H7 (cell line): ENCODE measurements at places on chromosomes 2 and 18. TPM values are rescaled to one million over a fixed set of nuclear protein-coding genes. Genes with fewer than 3 reads are reported as not detected.

DNA sequence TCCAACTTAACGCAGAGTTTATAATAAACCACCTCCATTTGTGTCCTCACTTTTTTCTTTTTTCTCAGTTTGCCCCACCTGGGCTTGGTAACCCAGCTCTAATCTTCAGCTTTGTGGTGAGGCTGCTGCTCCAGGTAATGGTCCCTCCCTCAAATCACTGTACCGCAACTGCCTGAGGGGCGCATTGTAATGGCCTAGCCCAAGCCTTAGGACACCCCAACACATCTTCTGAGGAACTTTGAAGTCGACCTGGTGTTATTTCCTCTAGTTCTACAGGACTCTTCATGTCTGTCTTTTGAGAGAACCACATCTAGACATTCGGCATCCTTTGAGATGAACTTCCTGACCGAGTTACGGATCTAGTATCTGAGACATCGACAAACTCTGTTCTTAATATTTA lies 99.7 kb downstream of the PLEKHM3 start:
- no peak for DNase-seq

Gene RFX8
- total RNA-seq = 0.18 TPM in 1 of 2 replicates, not detected in the other

Gene SNRNP200
- 60.5 and 73.5 TPM in 2 replicates for total RNA-seq

- DNase-seq = no peak
Observed at GRCh38 chr2:233461481-233461891, 105.1 kb downstream of the USP40 start.

Gene EN1
- not detected in 2 replicates for total RNA-seq

Gene RBBP8
- 38.0 and 43.2 TPM in 2 replicates for total RNA-seq

Gene PCARE
- not detected in 2 replicates for total RNA-seq

GRCh38 chr2:194128810-194129209 lies 1528.2 kb upstream of the SLC39A10 start:
- DNase-seq = no peak

GRCh38 chr2:187362151-187362550 lies 85.9 kb downstream of the CALCRL start:
- no peak for DNase-seq

DNA sequence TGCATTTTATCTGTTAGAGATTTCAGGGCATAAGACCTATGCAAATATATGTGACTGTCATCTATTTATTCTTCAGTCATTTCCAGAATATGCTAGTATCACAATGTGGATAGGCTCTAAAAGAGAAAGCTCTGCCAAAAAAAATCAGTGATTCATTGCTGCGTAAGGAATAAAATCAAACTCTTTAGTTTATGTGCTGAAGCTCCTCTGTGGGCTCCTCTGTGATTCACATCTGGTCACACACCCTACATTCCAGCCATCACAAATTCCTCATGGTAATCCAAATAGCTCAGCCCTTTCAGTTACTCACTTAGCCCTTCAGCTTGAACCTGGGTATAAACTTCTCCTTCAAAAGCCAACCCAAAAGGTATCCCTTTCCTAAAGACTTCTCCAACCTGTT lies 21.4 kb downstream of the DLGAP1 start:
- no peak for DNase-seq

DNA sequence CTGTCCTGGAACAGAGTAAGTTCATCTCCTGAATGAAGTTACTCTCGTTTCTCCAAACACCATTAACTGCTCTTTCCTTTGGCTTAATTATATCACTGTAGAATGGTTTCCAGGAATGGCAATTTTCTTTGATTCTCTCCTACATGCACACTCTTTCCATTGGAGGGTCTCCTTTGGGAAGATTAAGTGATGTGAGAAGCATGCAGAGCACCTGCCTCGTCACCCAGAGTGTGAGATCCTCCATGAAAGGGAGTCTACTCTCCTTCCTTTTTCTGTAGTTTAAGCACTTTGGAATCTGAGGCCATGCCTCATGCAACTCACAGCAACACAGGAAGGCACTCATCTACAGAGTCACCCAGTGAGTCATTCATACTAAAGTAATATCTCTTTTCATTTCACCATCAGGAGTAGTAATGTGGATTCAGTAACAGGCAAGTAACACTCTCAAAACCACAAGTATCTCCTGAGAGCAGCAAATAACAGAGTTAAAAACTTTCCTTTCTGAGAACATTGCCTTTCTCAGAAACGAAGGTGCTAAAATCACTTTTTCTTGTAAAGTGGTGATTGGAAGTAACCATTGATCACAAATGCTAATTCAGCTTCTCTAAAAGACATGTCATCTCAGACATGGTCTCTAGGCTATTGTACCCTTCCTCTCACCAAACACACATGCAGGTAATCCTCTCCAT lies 52.8 kb upstream of the IL1RL1 start:
- DNase-seq = no peak

DNA sequence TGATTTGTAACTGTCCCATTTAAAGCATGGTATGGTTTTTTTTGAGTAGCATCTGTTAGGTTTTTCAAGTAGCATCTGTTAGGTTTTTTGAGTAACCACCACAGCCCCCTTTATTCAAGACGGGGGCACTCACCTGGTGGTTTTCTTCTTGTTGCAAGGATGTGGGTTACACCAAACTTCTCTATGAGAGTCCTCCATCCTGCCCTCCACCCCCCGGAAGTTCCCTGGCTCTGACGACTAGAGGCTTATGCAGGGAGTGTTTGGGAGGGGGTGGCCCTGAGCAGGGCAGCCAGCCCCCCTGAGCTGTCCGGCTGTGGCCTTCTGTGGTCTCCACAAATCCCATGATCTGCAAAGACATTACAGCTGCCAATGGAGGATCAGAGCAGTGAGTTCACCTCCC lies 39.3 kb downstream of the MTCL1 start:
- no peak for DNase-seq

Gene MROH2A
- total RNA-seq = not detected in 2 replicates

- DNase-seq = no peak
Observed at GRCh38 chr2:178128836-178129630, 16.8 kb downstream of the RBM45 start.

GRCh38 chr2:55158111-55158814 lies 73.8 kb downstream of the CLHC1 start:
- no peak for DNase-seq

Gene LONRF2
- total RNA-seq = 0.04 TPM in 1 of 2 replicates, not detected in the other

Gene CXCR4
- total RNA-seq = 9.6 and 62.1 TPM in 2 replicates

Gene SERPINB11
- not detected in 2 replicates for total RNA-seq

Gene HOXD11
- total RNA-seq = 0.22 TPM in 1 of 2 replicates, not detected in the other

Gene STARD6
- total RNA-seq = not detected in 2 replicates

- no peak for DNase-seq
Observed at GRCh38 chr18:57009844-57010243, 137.0 kb upstream of the BOD1L2 start.

Gene SH3RF3
- total RNA-seq = 0.80 and 1.0 TPM in 2 replicates
